Stimulated activated CD8-positive, alpha-beta memory T cell treated with anti-CD3 and anti-CD28 coated beads, Interleukin-2, amount 100 ng/mL, for 48 hours (primary cell): ENCODE measurements at places on chromosomes 5 and 9.

DNA sequence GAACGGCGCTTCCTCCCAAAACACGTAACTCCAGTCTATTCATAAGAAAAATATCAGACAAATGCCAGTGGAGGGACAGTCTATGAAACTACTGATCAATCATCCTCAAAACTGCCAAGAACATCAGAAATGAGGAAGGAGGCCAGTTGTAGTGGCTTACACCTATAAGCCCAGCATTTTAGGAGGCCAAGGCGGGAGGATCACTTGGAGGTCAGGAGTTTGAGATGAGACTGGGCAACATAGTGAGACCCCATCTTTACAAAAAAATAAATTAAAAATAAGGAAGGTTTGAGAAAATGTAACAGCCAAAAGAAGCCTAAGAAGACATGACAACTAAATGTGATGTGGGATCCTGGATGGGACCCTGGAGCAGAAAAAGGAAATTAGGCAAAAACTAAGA is 58.9 kb upstream of the MIER3 start:
- no peak for DNase-seq

- DNase-seq = no peak
These were observed 2.7 kb downstream of the IL31RA start for GRCh38 chr5:55853818-55854217.

DNA sequence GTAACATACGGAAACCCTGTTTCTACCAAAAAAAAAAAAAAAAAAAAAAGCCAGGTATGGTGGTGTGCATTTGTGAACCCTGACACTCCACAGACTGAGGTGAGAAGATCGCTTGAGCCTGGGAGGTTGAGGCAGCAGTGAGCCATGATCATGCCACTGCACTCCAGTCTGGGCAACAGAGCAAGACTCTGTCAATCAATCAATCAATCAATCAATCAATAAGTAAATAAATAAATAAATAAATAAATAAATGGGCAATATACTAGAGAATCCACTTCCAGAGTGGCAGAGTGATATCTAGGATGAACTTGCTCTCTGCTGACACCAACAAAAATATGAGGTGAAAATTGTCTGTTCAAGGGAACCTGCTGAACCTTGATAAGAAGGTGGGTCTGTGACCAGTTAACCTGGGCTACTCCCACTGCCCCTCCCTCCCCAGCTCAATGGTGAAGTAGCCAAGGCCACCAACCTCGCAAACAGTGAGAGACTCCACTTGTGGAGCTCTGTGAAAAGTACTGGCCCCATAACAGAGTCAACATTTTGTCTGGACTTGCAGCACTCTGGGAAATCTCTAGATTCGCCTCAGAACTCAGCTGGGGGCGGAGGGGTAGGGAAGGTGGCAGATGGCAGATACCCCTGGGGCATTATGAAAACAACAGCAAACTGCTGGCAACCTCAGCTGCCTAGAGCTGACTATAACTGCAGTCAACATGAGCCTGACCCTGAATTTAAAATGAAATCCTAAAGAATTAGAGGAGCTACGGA is 163.7 kb downstream of the ROR2 start:
- no peak for DNase-seq

GRCh38 chr9:3509926-3510325 is 15.9 kb downstream of the RFX3 start:
- DNase-seq = no peak

DNA sequence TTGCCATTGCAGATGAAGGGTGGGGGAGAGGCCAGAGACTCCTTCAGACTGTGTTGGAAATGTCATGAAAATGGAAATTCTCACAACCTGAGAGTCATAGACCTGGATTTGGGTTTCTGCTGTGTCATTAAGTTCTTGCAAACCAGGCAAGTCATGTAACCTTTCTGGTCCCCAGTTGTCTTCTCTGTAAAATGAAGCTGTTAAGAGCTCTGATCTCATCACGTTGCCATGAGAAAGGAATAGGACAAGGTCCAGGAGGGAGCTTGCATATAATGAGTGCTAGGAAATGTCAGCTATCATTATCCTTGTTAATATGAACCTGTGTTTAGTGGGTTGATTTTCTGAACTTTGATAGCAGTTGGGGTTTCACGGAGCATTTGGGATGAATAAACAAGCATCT is 59.1 kb downstream of the FGF1 start:
- no peak for DNase-seq

DNA sequence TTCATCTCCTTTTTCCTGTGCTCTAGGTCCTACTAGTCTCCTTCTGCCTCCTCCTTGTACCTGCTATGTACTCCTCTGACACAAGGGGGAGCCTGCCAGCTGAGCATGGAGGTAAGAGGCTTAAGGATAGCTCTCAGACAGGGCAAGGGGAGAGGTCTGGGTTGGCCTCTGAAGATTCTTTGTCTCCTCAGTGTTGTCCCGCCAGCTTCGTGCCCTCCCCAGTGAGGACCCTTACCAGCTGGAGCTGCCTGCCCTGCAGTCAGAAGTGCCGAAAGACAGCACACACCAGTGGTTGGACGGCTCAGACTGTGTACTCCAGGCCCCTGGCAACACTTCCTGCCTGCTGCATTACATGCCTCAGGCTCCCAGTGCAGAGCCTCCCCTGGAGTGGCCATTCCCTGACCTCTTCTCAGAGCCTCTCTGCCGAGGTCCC is 3.8 kb downstream of the CREB3 start:
- DNase-seq = peak; percentile 40

GRCh38 chr9:96383165-96383942 is at the start of gene SLC35D2:
SLC35D2 (minus strand) TSS chr9:96383711; CDS start chr9:96383634, 77 bp downstream.
- DNase-seq = no peak

DNA sequence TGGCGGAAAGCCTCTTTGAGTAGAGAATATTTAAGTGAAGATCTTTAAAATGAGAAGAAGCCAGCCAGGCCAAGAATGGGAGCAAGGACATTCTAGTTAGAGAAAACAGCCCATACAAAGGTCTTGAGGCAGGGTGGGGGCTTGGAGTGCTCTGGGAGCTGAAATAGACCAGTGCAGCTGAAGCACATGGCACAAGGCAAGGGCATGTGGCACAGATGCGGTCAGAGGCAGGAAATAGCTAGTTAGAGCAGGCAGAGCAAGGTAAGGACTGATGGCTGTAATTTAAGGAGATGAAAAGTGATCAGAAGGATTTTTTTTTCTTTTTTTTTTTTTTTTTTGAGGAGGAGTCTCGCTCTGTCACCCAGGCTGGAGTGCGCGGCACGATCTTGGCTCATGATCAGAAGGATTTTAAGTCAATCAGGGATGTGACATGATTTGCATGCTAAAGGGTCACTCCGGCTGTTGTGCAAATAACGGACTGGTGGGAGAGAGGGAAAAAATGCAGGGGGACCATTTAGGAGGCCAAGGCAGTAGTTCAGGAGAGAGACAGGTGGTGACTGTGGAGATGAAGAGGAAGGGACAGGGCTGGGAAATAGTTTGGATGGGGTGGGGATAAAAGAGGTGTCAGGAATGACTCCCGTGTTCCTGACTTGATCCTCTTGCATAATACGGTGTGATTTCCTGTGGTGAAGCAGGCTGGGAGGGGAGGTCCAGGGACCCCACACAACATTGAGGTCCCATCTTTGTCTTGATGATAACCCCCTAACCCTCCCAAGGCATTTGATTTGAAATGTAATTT is 207.6 kb downstream of the HSPA4 start:
- no peak for DNase-seq

- DNase-seq = no peak
These were observed 61.4 kb downstream of the UGCG start for GRCh38 chr9:111957856-111958631.

DNA sequence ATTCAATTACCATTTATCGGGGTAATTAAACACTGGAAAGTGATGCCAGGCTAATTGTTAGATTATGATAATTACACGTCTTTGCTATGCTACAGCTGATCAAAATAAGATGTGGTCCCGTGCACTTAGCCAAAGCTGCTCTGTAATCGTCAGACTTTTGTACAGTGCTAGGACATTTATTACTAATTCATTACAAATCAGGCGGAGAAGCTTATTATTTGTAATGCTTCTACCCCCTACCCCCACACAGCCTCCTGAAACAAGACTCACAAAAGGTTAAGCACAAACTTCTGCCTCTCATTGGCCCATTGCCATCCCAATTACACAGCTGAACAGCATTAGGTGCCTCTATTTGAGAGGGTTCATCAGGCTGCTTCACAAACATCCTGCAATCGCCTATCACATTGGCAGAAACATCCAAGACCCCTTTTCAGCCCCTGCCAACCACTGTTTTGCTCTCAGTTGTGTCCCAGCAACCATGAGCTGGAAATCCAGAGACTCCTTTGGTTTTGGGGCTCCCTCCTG is 232.7 kb downstream of the EFNA5 start:
- no peak for DNase-seq

DNA sequence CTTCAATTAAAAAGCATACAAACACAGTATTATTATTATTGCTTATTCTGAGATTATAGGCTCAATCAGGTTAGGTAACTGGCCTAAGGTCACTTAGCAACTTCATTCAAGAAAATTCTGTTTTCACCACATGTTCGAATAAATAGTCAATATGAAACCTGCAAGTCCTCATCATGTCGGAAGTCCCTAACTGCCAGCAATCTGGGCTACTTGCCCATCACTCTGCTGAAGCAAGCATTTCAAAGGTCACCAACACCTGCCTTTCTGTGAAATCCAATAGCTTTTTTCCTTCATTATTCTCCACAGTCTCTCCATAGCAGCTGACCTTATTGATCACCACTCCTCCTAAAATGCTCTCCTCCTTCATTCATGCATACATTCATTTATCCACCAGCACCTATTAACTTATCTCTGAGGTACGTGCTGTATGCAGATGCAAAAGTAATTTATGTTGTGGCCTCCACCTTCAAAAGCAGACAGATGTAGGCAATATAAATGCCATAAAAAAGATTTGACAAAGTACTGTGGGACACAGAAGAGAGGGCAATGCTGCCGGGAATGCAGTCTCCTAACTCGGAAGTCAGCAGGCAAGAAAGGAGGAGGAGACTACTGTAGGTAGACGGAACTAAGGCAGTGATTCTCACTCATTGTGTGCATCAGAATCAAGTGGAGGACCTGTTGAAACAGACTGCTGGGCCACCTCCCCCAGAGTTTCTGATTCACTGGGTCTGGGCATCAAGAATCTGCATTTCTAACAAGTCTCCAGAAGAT is 310.9 kb downstream of the BNC2 start:
- no peak for DNase-seq

- DNase-seq = no peak
These were observed 35.6 kb downstream of the CD180 start for GRCh38 chr5:67160985-67161384.

GRCh38 chr5:153537207-153537606 is 46.7 kb downstream of the GRIA1 start:
- no peak for DNase-seq

- DNase-seq = no peak
These were observed 247.8 kb downstream of the DIRAS2 start for GRCh38 chr9:90394871-90395270.

GRCh38 chr9:88258024-88258423 is 119.7 kb upstream of the SPATA31C2 start:
- no peak for DNase-seq

GRCh38 chr9:120931231-120932085 is 4.9 kb upstream of the TRAF1 start:
- no peak for DNase-seq

- DNase-seq = no peak
These were observed 119.6 kb downstream of the DROSHA start for GRCh38 chr5:31412324-31412723.

DNA sequence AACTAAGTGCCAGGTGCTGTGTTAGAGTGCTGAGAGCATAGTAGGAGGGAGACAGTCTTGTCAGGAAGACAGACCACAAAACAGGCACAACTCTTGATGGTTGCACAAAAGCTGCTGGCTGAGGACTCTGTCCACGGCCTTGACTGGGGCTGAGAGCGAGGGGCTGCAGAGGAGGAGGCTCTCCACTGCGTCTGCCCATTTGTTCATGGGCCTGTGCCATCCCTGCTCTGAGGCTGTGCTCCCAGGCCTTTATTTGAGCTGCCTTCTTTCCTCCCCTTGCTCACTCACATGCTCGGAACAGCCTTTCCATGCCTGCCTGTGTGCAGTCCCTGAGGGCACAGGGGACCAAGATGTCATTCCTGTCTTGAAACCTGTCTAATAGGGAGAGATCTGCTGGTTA is 147.8 kb downstream of the CACNA1B start:
- DNase-seq = no peak

DNA sequence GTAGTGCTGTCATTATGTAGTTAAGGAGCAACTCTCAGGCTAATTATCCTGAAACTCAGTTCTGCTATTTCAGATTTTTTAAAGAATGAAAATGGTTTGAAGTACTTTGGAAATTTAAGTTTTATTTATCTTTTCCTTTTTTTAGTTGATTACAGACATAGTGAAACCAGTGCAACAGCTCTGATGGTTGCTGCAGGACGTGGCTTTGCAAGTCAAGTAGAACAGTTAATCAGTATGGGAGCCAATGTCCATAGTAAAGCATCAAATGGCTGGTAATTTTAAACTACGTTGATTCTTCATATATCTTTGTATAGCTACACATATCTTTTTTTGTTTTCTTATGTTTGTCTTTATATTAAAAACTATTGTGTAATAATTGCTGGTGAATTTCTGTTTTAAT is 34.9 kb downstream of the YTHDC2 start:
- no peak for DNase-seq

- no peak for DNase-seq
These were observed 1.8 kb downstream of the CTXN3 start for GRCh38 chr5:127650649-127651048.

- no peak for DNase-seq
These were observed 2.4 kb downstream of the SURF6 start for GRCh38 chr9:133333566-133333965.

GRCh38 chr5:119411361-119412278 is 40.7 kb upstream of the HSD17B4 start:
- no peak for DNase-seq
